ENCODE measurements at places on chromosomes 4 and X. TPM values are rescaled to one million over a fixed set of nuclear protein-coding genes. Genes with fewer than 3 reads are reported as not detected.

DNA sequence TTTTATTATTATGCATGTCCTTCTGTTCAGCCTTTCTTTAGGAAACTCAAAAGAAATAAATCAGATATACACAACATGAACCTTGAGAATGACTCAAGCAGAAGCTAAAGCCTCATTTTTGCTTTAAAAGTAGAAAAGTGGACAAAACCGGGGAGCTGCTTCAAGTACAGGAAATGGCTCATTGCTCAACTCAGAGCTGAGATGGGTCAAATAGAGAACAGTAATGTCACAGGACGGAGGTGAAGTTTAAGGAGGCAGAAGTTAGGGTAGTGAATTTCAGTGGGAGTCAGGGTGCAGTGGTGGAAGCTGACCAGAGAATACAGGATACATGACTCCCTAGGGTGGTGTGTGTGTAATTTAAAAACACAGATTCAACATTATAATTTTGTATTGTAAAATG is 22.2 kb downstream of the PHKA2 start:
- DNase-seq: no peak

Gene PNMA5
- total RNA-seq: not detected

- no peak for DNase-seq
Measured at GRCh38 chr4:155795991-155796390, 37.2 kb downstream of the GUCY1B1 start.

GRCh38 chr4:78323439-78323838 is 228.1 kb upstream of the ANXA3 start:
- no peak for DNase-seq

GRCh38 chr4:26424838-26425237 is 65.4 kb downstream of the CCKAR start:
- DNase-seq: no peak

Gene SMAD1
- 45.5 TPM for total RNA-seq

DNA sequence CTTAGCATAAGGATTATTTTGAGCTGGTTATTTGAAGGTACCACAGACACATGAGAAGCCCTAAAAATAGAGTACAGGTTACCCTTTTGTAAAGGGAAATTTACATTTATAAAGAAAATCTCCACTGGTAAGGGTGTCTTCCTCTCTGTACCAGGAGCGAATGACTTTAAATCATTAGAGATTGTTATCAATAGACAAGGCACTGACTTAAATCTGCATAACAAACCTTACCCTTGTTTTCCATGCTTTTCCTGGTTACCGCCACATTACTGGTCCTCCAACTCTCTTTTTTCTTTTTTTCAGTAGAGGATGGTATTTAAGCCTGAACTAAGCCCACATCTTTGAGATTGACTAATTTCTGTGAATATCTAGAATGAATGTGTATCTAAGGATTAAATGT is 129.8 kb downstream of the SLC7A11 start:
- DNase-seq: no peak

- DNase-seq: no peak
Measured at GRCh38 chr4:125097729-125098128, 217.0 kb upstream of the FAT4 start.

Gene UGT2B11
- total RNA-seq: not detected

DNA sequence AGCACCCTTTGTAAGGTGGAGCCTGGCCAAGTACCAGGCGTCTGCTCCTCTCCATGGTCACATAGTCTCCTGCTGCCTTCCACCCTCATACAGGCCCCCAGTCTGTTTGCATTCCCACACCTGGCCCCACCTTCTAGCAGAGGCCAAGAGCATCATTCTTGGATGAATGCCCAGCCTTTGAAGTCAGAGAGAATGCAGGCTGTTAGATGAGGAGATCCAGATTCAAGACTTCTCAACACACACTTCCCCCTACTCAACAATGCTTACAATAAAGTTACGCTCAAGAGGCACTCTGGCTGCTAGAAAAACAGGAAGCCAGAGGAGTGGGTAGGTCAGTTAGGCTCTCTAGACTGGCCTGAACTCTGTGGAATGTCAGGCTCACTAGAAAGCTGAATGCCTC is 43.3 kb downstream of the SHROOM4 start:
- DNase-seq: peak; percentile 10

DNA sequence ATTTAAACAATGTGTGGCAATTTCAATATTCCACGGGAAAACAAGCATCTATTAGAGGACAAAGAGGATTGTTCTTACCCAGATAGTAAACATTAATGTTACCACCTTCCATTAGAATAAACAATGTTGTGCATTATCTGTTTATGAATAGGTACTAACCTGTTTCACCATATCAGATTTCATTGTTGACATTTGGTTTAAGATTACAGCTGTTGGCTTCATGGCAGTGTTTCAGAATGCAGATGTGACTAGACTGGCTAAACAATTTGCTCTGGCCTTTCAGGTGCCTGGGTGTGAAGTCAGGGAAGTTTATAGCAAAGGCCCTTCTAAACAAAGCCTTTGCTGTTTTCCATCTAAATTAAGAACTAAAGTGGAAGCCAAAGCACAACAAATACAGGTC is 464.7 kb upstream of the FAM47C start:
- no peak for DNase-seq

DNA sequence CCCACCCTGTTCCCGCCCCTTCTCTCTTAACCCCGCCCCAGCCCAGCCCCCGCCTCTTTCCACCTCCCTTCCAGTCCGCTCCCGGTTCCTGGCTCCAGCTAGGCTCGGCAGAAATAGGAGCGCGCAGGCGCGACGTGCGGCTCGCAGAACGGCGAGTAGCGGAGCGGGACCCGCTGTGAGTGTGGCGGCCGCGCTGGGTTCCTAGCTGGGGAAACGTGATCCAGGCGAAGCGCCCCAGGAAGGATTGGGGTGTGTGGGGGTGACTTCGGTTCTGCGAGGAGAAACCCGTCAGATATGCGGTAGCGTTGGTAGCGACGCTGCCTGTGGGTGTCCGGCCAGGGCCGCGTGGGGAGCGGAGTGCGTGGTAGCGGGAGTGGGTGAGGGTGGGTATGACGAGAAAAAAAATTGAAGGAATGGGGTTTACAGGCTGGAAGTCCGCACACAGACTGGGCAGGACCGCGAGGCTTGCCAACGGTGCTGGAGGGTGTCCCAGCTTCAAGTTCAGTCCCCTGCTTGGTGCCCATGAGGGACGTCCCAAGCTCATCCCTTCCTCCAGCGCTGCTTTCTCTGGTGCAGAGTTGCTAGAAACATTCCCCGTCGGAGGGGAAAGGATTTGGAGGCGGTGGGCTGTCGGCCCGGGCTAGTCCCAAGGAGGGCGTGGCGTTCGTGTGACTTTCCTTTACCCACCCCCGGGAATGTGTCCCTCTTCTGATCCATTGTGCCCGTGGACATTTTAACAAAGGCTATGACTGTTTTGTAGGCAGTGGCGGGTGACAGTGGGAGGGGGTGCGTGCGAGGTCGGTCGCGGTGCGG is at the start of gene PRRG1:
TSS of gene PRRG1 (plus strand) at position 144 of the 813 bp plus-strand sequence. CDS start 56,886 bp downstream, outside the sequence.
- DNase-seq: peak; percentile 79

- DNase-seq: no peak
Measured at GRCh38 chr4:56701161-56701480, 20.0 kb upstream of the HOPX start.

DNA sequence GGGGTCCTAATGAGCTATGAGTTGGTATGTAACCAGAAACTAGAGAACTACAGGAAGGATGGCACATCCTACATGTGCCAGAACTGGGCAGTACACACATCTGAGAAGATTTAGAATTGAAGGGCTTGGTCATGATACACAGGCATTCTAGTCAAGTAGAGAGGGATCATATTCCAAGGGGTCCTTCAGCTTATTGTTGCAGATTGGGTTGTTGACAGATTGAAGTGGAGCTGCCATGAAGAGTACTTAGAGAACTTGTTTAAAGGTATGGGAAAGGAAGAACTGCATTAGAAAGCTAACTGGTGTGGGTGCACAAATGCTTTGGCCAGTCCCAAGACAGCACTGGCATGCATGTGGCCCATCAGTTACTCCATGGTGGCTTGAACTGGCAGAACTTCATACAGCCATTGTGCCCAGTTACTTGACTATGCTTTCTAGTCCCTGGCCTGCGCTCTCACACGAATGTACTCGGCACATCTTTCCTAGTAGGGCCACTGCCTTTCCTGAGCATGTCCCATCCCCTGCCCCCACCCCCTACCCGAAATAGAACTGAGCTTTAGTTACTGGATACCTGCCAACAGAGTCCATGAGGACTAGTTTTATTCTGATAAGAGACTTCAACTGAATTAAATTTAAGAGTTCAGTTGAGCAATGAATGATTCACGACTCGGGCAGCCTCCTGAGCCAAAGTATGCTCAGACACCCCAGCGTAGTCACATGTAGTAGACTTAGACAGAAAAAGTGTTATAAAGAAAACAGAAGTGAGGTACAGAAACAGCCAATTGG is 64.0 kb downstream of the CCNG2 start:
- DNase-seq: no peak

DNA sequence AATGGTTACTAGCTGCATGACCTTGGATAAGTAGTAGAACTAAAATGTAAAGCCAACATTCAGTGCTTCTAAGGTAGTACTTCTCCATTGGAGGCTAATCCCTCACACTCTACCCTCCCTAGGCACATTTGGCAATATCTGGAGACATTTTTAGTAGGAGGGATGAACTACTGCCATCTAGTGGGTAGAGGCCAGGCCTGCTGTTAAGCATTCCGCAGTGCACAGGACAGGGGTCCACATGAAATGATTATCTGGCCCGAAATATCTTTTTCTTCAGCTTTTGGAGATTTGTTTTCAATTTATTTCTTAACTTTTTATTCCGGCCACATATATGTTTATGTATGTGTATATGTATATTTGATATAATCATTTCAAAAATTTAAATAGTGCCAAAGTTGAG is 36.0 kb upstream of the SPANXC start:
- peak; percentile 15 for DNase-seq

DNA sequence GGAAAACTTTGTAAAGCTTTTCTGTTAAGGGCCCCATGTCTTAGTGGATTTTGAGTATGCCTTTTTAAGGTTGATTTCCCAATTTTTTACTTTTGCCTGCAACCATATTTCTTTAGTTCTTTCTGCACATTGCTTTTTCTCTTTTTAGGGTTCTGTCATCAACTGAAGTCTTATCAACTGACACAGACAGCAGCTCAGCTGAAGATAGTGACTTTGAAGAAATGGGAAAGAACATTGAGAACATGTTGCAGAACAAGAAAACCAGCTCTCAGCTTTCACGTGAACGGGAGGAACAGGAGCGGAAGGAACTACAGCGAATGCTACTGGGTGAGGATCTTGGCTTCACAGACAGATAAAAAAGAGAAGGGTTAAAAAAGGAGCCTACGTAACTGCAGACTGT is 27.8 kb downstream of the TAF1 start:
- no peak for DNase-seq

- no peak for DNase-seq
Measured at GRCh38 chr4:36574816-36575215, 293.4 kb downstream of the DTHD1 start.

- DNase-seq: no peak
Measured at GRCh38 chrX:47564438-47565085, 3.6 kb downstream of the ARAF start.

Gene SSX3
- total RNA-seq: not detected

DNA sequence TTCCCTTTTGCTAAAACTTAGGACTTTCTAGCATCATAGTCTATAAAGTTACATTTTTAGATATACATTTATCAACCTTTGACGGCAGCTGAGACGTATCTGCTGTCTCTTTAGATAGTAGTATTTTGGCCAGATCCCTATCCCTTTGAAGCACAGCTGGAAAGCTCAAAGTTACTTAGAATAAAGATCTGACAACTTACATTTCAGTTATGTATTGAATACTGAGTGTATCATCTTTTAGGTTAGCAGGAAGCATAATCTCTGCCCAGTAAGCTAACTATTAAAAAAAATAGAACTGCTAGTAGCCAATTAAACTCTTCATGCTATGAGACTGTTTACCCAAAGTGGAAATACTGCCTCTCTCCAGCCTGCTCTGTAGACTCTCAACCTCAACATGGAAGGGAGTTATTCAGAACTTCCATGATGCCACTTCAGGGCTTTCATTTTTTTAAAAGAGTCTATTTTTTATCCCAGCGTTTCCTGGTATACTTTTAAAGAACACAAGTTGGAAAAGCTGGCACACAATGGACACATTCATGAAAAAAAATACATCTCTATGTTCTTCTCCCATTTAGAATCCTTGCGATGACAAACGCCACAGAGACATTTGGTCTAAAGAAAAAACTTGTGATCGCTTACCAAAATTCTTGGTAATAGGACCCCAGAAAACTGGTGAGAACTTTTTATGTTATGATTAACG is 126.3 kb downstream of the PRSS12 start:
- no peak for DNase-seq

Gene ATP8A1
- total RNA-seq: 37.4 TPM

DNA sequence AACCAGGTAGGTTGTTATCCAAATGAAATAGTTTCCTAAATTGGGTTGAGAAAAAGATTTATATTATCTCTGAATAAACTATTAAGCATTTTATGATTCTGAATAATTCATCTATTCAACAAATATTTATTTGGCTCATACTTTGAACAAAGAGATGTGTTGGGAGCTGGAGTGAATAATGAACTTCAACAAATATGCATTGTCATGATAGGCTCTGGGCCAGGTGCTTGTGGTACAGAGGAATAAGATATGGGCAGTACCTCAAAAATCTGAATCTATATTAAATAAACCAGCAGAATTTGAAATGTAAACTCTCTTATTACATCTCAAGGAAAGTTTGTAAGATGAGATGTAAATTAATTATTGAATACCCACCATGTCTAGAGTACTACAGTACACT is 75.7 kb upstream of the DCLK2 start:
- DNase-seq: no peak

Gene EDA
- 4.7 TPM for total RNA-seq

Gene IL13RA2
- 0.78 TPM for total RNA-seq

DNA sequence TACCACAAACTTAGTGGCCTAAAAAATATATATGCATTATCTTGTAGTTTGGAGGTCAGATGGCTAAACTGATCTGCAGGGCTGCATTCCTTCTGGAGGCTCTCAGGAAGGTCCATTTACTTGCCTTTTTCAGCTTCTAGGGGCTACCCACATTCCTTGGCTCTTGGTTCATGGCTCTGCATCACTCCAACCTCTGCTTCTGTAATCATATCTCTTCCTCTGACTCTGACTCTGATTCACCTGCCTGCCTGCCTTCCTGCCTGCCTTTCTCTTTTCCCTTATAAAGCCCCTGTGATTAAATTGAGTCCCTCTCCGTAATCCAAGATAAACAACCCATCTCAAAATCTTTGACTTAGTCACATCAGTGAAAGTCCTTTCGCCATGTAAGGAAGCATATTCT is 25.0 kb upstream of the FRMPD4 start:
- DNase-seq: no peak

Gene NXF2
- total RNA-seq: not detected

Gene CENPVL2
- not detected for total RNA-seq

- DNase-seq: no peak
Measured at GRCh38 chr4:145760961-145761929, 81.3 kb downstream of the C4orf51 start.

- no peak for DNase-seq
Measured at GRCh38 chr4:161186750-161187149, 977.0 kb downstream of the FSTL5 start.

Gene ZBTB49
- 9.1 TPM for total RNA-seq

Gene ABCG2
- 2.1 TPM for total RNA-seq

Gene CPLX1
- 2.0 TPM for total RNA-seq
